ENCODE measurements at places on chromosomes 7 and 10.
A peak's percentile ranks its signal among the peaks of the same experiment; 100 is the strongest.

DNA sequence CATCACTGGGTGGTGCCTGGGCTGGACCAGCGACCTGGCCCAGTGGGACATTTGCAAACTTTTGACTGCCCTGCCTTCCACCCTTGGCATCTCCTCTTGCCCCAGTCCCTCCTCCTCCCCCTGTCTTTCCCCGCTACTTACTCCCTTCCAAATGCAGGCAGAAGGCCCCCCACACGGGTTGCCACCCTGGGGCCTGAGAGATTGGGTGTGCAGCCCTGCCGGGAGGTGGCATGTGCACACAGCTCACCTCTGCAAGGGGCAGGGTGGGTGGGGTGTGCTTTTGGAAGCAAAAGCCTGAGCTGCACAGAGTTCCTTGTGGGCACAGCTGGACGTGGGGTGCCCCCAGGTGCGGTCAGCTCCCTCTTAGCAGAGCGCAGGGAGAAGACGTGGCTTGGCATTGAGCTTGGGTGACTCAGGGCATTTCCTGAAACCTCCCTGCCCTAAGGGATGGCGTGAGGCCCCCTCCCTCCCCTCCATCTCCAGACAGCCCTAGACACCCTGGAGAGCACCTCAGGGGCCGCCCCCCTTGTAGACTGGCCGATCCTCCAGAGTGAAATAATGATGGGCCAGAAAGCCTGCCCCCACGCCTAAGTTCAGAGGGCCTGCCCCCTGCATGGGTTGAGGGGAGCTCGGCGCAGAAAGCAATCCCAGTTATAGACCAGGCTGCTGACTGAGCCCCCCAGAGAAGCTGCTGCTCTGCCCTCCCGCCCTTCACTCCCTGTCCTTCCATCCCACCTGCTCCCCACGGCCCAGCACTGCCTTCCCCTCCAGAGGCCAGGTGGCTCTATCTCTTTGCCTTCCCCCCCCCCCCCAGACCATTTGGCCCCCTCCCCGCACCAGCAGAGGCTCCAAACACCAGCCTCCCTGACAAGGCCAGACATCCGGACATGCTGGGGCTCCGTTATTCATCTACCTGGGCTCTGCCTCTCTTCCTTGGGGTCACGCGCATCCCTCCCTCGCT is 2.3 kb upstream of the SHH start:
- no peak for DNase-seq

DNA sequence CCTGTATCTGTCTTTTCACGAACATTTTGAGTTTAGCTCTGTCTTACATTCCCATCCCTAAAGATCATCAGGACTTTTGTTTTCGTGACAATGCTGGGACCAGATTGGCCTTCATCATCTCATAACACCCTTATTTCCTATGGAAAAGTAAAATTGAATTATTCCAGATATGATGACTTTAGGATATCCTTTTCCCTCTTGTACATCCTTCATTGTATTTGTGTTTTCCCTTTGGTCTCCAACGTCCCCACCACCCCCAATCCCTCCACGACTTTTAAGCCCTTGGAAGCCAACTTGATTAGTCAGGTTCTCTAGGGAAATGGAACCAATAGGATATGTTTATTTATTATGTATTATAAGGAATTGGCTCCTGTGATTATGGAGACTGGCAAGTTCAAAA is 167.6 kb downstream of the ARL4A start:
- no peak for DNase-seq

GRCh38 chr7:149768931-149769330 is 4.5 kb downstream of the ZNF467 start:
- no peak for DNase-seq

GRCh38 chr10:6236349-6237198 is 33.8 kb downstream of the PFKFB3 start:
- DNase-seq: no peak

DNA sequence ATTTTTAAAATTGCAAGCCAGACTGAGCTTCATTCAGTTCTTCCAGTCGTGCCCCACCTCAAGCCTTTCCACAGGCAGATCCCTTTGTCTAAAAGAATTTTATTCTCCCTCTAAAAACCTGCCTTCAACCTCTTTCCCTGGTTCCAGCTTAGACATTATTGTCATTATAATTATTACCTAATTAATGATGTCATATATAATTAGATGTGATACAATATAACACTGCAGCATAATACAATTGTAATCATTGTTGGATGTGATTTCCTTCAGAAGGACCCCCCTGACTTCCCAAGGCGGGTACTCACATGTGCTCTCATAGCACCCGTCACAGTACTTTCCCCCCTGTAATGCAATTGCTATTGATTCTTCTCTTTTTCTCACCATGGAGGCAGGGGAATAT is 88.6 kb downstream of the GPAM start:
- no peak for DNase-seq

DNA sequence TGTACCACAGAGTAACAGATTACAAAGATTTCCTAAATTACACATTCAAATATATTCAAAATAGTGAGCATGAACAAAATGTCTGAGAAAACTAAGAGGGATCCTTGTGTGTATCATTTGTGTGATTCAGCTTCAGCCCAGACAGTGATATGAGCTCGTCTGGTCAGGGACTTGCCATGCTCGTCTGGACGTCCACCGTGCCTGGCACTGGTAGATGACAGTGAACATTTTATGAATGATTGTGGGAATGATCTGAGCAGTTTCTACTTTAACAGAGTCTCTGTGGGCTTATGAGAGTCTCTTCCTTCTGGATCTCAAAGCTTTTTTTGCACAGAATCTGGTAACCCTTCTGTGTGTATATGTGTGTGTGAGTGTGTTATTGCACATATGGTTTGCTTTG is 34.2 kb upstream of the ANKRD2 start:
- no peak for DNase-seq

DNA sequence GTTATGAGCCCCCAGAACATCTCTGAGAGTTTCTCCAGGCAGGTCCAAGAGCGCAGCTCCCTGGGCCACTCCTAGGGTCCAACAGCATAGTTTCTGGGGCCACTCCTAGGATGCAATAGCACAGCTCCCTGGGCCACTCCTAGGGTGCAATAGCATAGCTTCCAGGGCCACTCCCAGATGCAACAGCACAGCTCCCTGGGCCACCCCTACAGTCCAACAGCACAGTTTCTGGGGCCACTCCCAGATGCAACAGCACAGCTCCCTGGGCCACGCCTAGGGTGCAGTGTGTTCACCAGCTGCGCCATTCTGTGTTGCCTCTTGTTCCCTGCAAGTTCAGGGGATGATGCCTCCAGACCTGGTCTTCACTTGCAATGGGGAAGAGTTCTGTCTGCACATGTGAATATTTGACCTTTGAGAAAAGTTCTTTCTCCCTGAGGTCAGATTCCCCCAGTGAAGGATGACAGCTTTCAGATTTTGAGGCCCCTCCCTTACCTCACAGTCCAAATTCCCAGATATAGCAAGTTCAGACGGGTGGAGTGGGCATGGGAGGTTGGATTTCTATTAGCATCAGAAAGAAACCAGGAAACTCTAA is 43.0 kb upstream of the LEP start:
- no peak for DNase-seq

- no peak for DNase-seq
Measured at GRCh38 chr7:153392726-153393125, 633.2 kb downstream of the ACTR3B start.

DNA sequence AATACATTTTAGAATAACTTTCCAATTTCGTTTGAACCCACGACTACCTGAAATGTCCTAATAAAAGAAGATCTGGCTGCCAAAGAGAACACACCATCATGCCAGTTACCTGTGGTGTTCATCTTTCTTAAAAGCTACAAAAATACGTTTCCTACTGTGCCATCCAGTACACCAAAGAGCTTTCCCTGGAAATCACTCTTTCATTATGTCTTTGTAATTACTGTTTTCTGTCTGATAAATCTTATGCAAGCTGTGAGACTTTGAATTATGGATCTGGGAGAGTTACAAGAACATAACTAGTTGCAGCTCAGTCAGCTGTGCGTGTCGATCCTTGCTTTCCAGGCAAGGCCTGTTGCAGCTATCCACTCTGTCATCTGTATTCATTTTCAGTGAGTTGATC is 12.5 kb upstream of the POM121L12 start:
- no peak for DNase-seq

DNA sequence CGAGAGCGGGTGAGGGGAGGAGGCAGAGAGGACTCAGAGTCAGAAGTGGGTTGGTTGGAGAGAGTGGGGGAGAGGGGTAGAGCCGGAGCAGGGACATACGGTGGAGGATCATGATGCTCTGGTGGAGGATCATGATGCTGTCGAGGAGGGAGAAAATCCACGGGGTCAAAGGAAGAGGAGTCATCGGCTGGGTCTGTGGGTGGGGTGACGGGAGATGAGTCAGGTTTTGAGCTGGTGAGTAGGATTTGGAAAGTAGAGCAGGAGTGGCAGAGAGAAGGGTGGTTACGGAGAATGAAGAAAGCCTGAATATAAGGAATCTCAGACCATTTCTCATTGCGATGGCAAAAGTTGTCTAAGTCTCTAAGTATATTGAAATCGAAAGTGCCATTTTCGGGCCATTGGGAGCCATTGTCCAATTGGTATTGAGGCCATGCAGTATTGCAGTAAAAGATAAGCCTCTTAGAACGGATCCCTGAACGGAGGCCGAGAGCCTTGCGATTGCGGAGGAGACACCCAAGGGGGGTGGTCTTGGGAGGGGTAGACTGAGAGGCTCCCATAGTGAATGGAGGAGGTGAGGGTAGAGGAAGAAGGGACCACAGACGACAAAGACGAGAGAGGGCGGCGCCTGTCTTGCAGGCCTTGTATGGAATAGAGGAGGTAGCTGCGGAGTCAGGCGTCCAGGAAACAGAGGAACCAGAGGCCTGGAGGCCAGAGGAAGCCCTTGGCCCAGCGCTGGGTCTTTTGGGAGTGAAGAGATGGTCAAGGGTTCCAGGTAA is 23.8 kb downstream of the SCIN start:
- DNase-seq: no peak

DNA sequence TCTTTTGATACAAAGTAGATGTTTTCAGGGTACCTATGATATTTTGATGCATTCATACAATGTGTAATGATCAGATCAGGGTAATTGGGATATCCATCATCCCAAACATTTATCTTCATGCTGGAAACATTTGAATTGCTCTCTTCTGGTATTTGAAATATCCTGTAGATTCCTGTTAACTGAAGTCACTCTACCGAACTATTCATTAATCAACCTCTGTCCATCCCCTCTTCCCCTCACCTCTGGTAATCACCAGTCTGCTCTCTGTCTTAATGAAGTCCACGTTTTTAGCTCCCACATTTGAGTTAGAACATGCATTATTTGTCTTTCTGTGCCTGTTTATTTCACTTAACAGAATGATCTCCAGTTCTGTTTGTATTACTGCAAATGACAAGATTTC is 11.3 kb downstream of the MTG1 start:
- no peak for DNase-seq

- DNase-seq: no peak
Measured at GRCh38 chr7:129053938-129054437, 923 bp downstream of the TNPO3 start.

DNA sequence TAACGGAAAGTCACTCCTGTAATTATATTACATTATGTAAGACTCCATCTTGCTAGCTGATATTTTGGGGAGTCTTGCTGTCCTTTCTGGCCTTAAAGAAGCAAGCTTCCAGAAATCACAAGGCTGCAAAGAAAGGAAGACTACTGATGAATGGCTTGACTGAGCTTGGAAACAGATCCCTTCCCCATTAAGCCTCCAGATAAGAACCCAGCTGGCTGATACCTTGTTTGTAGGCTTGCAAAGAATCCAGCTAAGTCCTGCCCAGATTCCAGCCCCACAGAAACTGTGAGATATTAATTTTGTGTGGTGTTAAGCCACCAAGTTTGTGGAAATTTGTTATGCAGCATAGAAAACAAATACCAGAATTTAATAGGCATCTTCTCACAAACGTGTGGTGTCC is 49.9 kb upstream of the TMEM106B start:
- DNase-seq: no peak

DNA sequence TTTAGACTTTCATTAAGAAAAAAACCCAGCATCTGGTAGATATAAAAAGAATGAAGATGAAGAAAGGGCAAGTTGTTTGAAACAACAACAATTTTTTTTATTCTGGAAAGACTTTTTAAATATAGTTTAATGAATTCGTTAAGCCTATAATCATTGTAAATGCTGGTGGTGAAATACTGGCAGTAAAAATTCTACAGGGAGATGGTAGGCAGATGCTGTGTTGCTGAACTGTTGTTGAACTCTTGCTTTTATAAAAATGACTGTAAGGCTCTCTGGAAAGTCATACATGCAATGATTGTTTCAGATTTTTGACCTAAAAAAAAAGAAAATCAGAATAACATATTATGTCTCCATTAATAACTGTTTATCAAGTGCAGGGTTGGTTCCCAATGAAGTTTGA is 39.0 kb downstream of the SCIN start:
- DNase-seq: no peak

DNA sequence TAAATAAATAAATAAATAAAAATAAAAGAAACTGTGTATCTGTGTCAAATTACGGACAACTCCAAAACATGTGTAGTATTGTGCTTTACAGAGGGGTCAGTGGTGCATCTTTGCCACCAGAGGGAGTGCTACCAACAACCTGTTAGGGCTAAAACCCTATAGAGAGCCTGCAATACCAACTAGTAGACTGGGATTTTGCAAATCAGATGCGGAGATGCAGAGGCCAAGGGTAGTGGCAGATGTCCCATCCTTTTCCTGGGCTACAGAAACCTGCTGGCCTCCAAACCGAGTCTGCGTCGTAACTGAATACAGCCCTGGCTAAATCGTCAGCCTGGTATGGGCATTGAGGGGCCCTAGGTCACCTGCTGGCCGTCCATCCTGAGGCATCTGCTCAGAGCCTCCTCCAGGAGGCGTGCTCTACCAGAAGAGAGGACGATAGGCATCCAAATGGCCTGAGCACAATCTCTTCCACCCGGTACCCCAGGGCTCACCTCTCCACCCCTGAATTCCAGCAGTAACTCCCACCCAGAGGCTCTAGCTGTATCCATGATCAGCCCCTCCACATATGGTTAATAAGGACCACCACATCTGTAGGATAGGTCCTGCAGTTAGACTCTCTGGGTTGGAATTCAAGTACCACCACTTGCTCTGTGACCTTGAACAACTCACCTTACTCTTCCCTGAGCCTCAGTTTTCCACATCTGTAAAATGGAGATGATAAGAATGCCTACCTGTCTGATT is 6.2 kb upstream of the RRP12 start:
- DNase-seq: peak; percentile 42

DNA sequence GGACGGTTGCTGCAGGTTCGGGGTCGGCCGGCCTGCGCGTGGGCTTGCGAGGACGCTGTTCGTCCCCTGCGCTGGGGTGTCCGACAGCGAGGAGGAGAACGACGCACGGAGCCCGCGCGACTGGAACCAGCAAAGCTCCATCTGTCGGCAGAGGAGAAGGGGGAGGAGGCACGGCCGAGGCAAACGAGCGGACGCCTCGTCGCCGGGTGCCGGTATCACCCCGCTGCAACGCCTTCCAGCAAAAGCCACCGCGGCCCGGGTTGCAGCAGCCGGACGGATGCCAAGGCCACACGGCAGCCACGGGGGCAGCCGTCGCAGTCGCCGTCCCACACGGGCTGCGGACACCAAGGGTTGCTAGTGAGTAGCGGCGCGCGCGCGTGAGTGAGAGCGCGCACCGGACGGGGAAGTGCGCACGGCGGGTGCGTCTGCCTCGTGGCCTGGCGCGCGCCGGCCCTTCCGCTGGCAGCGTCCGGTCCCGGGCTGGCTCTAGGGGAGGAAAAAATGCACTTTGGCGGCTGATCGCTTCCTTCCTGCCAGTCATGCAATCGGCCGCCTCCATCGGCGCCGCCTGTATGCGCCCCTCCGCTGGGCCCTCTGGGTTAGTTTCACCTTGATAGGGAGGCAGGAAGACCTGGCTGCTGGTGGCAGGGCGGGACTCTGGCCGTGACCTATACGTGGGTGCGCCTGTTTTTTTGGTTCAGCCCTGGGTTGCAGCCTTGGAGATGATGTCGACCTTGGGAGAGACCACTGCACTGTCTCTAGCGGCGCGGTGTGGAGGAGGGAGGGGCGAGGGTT is 434 bp downstream of the STAMBPL1 start:
- peak; percentile 46 for DNase-seq
